ENCODE measurements at places on chromosomes 1 and 21.

DNA sequence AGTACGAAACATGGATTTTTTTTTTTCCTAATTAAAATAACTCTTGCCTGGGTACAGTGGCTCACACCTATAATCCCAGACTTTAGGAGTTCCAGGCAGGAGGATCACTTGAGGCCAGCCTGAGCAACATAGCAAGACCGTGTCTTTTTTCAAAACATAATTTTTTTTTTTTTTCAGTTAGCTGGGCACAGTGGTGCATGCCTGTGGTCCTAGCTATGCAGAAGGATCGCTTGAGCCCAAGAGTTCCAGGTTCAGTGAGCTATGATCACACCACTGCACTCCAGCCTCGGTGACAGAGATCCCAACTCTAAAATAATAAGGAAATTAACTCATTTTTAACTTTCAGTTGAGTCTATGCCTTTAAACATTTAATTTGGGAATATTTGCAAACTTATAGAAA, 170.1 kb downstream of the NEK7 start:
- no peak for DNase-seq

- no peak for DNase-seq
Observed at GRCh38 chr1:30695439-30695841, 27.9 kb downstream of the MATN1 start.

GRCh38 chr1:239457491-239458143, 71.2 kb downstream of the CHRM3 start:
- DNase-seq = no peak

DNA sequence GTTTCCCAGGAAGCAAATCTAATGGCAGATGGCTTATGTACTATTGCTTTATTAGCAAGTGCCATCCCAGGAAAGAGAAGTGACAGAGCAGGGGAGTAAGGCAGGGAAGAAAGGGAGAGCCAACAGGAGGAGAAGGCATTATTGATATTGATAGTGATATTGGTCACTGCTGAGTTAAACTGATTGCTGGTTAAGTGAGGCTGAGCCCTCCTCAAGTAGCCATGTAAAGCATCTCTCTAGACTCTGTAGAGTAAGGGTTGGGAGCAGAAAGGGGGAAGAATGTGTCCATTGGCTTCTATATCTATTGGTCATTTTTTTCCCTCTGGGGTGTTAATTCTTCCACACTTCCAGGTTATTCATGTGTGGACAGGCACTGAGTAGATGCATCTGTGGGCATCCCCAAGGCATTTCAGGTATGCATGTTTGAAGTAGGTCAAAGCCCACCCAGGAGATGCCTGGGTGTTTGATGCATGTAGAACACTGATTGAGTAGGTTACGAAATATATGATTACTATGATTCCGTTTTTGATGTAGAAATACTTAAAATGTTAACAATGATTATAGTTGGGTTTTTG, 290.5 kb upstream of the DPYD start:
- no peak for DNase-seq

DNA sequence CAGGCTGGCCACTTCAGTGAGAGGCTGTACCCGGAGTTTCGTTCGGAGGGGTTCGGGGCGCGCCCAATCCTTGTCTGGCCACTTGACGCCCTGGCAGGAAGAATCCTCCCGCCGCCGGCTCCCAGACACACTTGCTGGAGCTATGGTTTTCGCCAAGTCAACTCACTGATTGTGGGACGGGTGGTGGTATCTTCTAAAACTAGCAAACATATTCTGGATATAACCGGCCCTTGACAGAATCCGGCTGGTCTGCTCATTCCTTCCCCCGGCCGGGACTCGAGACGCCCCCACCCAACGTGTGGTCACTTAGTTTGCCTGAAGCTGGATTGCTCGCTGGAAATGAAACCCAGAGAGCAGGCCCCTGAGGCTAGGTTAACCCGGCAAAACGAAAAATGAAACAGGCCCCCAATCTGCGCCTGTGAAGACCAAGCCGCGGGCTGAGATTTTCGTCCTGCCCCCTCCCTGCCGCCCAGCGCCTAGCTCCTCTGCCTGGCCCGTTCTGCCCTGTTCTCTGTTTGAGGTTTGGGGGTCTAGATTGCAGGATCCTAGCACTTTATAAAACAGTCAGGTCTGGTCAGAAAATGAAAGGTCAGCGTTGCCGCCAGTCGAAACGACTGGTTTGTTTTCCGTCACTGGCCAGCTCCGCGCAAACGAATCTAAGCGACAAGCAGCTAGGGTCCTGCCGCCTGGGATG, 4.6 kb downstream of the GFI1 start:
- no peak for DNase-seq

- no peak for DNase-seq
Observed at GRCh38 chr21:34825948-34826548, 157.3 kb downstream of the CLIC6 start.

DNA sequence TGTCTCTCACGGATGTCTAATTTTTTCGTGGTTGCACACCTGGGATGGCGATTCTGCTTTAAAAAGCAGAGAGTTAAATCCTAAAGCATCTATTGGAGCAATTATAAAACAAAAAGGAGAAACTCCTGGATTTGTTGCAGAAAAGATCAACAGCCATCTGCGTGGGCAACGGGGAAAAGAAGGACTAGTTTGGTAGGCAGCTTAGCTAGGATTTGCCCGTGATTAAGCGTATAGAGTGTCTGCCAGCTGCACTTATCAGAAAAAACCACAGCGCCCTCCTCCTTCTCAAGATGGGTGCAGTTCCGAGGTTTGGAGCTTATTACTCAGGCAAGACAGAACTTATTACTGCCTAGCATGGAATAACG, 526 bp upstream of the SLC25A24 start:
- peak; percentile 33 for DNase-seq

DNA sequence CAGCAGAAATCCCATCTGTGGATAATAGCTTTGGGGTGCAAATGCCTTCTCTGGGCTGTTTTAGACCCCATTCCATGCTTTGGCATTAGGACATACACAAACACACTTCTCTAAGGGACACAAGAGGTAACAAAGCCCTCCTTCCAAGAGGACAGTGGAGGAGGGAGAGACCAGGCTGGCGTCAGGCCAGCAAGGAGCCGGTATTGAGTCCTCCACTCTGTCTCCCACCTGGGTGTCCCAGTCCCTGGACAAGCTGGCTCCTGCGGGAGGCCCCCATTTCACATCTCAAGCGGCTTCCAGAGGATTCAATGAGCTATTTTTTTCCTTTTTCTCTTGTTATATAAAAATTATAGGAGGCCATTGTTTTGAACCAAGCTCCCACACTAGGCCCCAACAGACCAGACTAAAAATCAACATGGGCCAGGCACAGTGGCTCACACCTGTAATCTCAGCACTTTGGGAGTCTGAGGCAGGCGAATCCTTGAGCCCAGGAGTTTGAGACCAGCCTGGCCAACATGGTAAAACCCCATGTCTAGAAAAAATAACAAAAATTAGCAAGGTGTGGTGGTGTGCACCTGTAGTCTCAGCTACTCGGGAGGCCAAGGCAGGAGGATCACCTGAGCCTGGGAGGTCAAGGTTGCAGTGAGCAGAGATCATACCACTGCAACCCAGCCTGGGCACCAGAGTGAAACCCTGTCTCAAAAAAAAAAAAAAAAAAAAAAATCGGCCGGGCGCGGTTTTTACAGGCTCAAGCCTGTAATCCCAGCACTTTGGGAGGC, 142.9 kb downstream of the TOMM20 start:
- no peak for DNase-seq

GRCh38 chr1:205920861-205921569, 22.2 kb downstream of the SLC26A9 start:
- DNase-seq = no peak

GRCh38 chr21:23968722-23969647, 1638.3 kb downstream of the MRPL39 start:
- DNase-seq = peak; percentile 48

DNA sequence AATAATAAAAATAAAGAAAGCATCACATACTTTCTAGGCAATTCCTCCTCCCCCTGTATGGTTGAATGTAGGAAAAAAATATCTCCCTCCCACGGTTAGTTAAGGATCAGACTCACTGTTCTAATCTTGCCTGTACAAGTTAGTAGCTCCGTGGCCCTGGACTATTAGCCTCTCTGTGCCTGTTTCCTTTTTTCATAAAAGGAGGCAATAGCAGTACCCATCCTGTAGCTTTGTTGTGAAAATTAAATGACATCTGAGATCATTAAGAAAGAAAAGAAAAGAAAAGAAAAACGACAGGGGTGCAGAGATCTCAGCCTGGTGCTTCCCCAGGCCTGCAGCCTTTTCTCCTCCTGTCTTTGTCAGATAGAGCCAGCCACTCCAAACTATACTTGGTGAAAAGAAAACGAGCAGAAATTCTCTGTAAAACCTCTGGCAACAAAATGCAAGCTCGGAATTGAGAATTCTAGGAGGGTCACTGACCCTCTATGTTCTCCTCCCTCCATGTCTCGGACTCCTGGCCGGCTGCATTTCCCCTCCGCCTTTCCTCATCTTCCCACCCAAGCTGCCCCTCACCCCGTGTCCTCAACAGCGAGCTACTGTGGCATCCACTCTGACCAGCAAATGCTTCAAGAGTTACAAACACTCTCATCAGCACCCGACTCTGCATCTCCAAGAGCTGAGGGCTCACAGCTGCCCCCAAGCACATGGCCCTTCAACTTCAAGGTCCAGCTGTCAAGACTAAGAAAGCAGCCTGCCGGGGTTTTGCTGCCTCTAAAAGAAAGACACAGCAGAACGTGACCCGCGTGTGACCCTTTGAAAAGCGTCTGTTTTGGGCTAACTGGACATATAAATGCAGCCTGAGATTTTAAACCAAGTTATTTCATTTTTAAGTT, 13.6 kb downstream of the RIPK4 start:
- no peak for DNase-seq

- DNase-seq = no peak
Observed at GRCh38 chr1:109897259-109897955, 13.2 kb upstream of the CSF1 start.

DNA sequence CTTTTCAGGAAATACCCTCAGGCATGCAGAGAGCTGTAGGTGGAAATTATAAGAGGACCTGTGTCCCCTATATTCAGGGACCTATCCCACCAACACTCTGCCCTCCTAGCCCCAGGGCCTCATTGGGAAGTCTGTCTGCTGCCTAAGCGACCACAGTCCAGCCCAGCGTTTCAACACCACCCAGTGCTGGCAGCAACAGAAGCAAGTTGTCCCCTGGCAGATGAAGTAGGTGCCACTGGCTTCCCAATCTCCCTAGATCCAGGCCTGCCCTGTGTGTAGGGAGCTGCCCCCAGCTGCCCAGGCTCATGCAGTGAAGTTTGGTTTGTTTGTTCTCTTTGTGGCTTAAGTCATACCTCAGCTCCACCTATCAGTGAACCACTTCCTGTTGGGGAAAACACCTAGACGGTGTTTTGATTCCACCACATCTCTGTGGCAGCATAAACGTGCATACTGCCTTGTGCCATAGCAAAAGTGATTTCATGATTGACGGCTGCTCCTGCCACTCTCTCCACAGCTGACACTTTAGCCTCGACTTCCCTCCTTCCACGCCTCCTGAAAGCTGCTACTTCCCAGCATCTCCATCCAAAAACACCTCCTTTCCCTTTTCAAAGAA, 8.1 kb upstream of the LEFTY1 start:
- peak; percentile 46 for DNase-seq

- DNase-seq = no peak
Observed at GRCh38 chr1:165851034-165851658, 23.7 kb downstream of the UCK2 start.

- DNase-seq = no peak
Observed at GRCh38 chr1:56156971-56157876, 422.1 kb downstream of the PLPP3 start.

GRCh38 chr1:19313961-19314882, 2.1 kb downstream of the SLC66A1 start:
- no peak for DNase-seq

DNA sequence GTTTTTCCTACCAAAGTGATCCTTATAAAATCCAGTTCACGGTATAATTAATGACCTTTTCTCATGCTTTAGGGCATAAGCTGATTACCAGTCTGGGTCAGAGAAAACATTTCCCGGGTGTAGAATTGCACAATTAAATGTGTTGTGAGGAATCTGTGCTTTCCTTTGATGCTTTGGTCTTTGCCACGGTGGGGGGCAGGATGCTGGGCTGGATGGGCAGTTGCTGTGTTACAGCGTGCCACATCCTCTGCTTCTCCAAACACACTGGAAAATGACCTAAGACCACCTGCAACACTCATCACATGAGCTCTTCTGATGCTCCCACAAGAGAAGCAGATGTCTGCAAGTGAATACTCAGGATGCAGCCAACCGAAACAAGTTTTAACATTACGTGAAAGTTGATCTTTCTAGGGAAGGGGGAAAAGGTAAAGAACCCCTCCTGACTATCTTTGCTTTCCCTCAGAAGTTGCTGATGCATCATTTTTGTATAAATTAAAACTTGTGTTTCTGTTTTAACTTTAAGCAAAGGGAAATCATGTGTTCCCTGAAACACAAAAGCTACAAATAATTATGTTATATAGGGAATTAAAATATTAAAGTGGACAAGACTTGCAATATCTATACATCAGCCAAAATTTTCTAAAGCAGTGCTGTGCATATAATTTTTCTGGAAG, 515.3 kb upstream of the NR5A2 start:
- no peak for DNase-seq

- DNase-seq = no peak
Observed at GRCh38 chr1:221913351-221913892, 171.5 kb upstream of the DUSP10 start.

GRCh38 chr1:55867304-55867843, 652.2 kb upstream of the USP24 start:
- DNase-seq = no peak

DNA sequence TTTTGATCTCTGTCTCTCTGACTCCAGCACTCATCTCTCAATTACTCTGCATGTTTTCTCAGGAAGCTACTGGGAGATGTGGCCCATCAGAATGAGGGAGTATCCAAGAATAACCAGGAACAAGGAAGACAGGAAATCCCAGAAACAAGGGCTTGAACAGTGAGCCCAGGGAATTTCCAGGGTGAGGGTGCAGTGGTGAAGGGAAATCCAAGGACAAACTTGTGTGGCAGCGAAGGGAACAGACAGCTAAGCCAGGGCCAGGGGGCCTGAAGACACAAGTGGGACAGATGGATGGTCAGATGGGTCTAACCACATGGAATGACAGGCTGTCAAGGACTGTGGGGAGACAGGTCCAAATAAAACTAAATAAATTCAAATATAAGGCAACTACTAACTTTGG, 121.8 kb upstream of the ERRFI1 start:
- no peak for DNase-seq

- DNase-seq = peak; percentile 23
Observed at GRCh38 chr1:59926381-59927123, at the start of gene CYP2J2. CYP2J2 (minus strand) TSS chr1:59926773; CDS start chr1:59926746, 27 bp downstream.

All from activated CD4-positive, alpha-beta T cell treated with anti-CD3 and anti-CD28 coated beads, Interleukin-2, amount 50 U/mL, for 4 hours (primary cell).